ENCODE measurements at places on chromosomes 7 and 10.

DNA sequence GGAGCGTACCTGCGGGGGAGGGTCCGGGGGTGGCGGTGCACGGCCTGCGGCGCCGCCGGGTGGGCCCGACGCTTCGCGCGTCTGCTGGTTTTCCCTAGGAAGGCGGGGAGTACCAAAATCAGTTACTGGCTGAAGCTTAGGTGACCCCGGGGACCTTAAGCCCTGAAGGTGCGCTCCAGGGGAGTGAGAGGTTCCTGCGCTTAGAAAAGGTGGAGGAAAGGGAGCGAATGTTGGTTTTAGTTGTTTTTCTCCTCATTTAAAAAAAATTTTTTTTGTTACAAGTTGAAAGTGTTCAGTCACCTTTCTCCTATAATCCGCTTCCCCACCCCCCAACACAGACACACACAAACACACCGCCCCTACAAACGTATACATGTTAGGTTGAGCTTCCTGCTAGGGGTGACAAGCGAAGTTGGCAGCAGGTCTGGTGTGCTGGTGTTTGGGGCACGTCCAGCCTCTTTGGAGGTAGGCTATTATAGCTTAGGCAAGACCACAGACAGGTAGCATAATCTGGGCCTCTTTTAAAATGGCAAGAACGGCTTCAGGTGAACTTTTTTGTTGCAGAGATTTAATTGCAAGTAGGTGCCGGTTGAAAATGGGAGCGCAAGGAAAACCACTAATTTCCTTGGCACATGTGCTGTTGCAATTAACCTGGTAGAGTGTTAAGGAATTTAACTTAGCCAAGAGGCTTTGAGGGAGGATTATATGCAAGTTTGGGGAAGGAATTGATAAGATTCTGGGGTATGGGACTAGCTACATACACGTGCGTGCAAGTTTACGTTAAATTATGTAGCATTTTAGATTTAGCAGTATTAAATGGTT, 945 bp downstream of the ADD3 start:
- no peak for DNase-seq

DNA sequence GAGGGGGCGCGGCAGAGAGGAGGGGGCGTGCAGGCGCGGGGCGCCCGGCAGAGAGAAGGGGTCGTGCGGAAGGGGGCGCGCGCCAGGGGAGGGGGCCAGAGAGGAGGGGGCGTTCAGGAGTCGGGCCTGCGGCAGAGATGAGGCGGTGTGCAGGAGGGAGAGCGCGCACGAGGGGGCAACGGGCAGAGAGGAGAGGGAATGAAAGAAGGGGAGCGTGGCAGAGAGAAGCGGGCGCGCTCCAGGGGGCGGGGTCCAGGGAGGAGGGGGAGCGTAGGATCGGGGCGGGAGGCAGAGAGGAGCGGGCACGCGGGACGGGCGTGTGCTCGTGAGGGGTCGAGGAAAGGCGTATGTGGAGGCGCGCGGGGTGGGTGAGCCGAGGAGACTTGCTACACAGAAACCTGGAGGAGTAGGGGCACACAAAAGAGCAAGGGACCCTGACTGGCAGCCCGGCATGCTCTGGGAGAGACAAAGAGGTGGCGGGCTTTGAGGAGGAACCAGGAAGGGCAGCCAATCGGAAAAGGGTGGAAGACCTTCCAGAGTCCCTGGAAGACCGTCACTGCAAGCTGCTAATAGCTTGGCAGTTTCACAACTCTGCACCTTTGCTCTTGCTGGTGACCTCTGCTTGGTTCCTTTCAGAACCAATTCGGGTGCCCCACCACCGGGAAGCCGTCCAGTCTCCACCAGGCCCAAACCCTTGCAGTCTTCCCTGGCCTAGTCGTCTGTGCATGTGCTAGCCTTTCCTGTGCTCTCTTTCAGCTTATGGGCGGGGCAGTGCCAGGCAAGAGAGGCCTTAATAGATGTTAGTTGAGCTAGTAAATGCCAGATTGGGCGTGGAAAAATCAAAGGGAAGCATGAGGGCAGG, 639 bp downstream of the DYDC2 start:
- DNase-seq, result no peak

GRCh38 chr7:121609208-121609607, 213.1 kb upstream of the FAM3C start:
- DNase-seq, result no peak

DNA sequence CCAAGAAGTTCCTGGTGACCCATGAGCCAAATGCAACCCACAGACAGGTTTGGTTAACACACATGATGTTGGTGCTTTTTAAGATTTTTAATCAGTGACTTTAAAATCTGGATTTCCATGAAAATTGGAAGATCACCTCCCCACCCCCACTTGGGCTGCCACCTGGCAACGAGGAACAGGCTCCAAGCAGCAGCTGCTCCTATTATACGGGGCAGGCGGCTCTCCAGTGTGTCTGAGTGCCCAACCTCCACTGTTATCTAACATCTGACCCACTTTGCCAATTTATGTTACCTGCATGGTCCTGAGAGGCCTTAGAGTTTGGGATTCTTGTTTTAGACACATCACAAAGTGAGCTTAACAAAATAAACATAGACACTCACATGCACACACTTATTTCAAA, 56.4 kb downstream of the SGMS1 start:
- no peak for DNase-seq

GRCh38 chr7:112938863-112939573, 147.6 kb downstream of the GPR85 start:
- DNase-seq, result no peak

DNA sequence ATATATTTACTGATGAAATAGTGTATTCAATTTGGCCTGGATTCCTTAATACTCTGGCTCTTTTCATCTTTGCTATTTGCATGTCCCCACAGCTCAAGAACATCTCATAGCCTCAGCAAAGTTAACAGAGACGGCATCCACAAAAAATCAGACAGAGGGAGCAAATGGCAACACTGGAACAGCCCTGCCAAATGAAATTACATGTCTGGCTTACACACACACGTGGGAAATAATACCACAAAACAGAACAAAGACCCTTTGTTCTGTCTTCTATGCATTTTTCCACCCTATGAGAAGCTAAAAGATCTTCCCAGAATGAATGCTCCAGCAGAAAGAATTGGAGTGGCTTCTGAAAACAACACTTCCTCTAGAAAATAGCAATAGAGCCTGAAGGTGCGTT, 139.5 kb downstream of the ALOX5 start:
- DNase-seq, result no peak

DNA sequence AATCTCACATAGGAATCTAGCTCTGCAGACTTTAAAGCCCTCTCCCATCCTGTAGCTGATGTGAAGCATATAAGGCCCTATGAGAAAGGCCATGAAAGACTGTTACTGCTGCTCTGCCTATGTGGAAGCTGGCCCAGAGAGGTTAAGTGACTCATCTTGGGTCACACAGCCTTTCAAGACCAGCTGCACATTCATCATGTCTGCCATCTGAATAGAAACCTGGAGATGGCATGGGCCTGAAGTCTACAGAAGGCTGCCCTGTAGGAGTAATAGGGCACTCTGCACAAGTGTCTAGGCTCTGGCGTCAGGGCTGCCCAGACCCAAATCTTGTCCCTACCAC, 59.4 kb upstream of the COL13A1 start:
- no peak for DNase-seq

- no peak for DNase-seq
Measured at GRCh38 chr7:120360918-120361317, 87.9 kb downstream of the KCND2 start.

- DNase-seq, result peak; percentile 10
Measured at GRCh38 chr10:117503244-117504205, 39.0 kb upstream of the EMX2 start.

GRCh38 chr10:74705358-74705980, 120.9 kb upstream of the KAT6B start:
- DNase-seq, result no peak

DNA sequence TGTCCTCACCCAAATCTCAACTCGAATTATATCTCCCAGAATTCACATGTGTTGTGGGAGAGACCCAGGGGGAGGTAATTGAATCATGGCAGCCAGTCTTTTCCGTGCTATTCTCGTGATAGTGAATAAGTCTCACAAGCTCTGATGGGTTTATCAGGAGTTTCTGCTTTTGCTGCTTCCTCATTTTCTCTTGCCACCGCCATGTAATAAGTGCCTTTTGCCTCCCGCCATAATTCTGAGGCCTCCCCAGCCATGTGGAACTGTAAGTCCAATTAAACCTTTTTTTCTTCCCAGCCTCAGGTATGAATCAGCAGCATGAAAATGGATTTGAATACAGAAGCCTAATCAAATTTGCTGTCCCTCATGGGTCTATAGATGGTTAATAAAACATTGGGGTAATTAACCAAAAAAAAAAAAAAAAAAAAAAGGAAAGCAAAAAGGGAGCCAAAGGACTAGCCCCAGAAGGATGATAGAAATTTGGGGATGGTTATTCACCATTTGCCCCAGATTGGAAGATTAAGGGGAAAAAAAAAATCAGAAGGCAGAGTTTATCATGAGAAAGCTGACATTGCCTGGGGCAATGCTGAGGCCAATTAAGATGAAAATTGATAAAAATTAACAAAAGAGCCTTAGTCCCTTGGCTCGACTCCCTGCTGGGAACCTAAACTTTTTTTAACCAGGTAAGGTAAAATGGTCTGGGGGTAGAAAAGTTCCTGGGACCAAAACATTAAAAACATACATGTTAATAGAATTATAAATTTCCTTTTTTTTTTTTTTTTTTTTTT, 27.6 kb downstream of the AVL9 start:
- DNase-seq, result no peak

- DNase-seq, result no peak
Measured at GRCh38 chr10:59854571-59854970, 51.8 kb downstream of the CCDC6 start.

DNA sequence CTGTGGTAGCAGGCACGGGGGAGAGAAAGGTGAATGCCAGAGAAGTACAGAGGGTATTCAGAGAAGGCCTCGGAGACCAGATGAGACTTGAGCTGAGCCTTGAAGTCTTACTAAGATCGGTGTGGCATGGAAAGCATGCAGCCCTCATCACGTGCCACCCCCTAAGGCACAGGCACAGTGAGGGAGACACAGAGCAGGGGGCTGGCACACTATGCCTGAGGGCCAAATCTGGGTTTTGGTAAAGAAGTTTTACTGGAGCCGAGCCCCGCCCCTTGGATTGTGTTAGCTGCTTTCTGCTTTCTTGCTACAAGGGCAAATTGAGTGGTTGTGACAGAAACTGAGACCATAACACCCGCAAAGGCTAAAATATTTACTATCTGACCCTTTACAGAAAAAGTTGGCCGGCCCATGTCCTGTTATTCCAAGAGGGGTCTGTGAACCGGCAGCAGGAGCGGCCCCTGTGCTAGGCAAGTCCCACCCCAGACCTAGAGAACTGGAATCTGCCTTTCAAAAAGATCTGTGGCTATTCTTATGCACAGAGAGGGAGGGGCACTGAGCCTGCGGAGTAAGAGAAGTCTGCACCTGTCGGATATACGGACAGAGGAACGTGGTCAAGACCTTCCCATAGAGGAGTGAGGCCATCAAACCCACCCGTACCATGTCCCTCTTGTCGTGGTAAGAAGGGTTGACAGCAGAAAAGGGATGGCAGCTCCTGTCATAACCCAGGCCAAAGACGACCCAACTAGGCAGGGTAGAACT, 109.3 kb upstream of the RHEB start:
- DNase-seq, result no peak

GRCh38 chr10:83983578-83984255, 155.6 kb upstream of the GHITM start:
- DNase-seq, result no peak
